Activated CD4-positive, alpha-beta memory T cell treated with anti-CD3 and anti-CD28 coated beads, Interleukin-2, amount 10 ng/mL, durations not matched to agents 7 days and 5 days (primary cell): ENCODE measurements at places on chromosomes 6 and 20. TPM values are rescaled to one million over a fixed set of nuclear protein-coding genes. Genes with fewer than 3 reads are reported as not detected.

Gene CAPN11
- total RNA-seq = 0.13 TPM

Gene KHDC1L
- 0.58 TPM for total RNA-seq

Gene ENPP5
- total RNA-seq = not detected

Gene MUC22
- total RNA-seq = not detected

Gene ABHD16B
- total RNA-seq = not detected

Gene RIPPLY2
- not detected for total RNA-seq

Gene CPNE1
- 239 TPM for total RNA-seq

Gene CCN6
- not detected for total RNA-seq

Gene CRISP2
- not detected for total RNA-seq

Gene SIRPB1
- 7.1 TPM for total RNA-seq

Gene CST4
- total RNA-seq = not detected

Gene KCNK15
- not detected for total RNA-seq

Gene EDN1
- total RNA-seq = not detected

Gene LPIN3
- total RNA-seq = 0.68 TPM

GRCh38 chr6:139447656-139447975 is 73.2 kb upstream of the CITED2 start:
- no peak for DNase-seq

GRCh38 chr6:50714487-50715379 is 1.4 kb downstream of the TFAP2D start:
- DNase-seq = no peak

DNA sequence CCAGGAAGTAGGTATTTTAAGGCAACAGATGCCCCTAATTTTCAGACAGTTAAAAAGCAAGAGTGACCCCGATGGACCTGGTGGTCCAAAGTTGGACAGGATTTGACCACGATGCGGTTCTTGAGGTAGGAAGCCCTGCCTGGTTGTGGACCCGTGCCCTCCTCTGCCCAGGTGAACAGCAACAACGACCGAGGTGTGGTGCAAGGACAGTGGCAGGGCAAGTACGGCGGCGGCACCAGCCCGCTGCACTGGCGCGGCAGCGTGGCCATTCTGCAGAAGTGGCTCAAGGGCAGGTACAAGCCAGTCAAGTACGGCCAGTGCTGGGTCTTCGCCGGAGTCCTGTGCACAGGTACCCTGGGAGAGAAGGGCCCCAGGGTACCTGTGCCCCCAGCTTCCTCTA is 18.7 kb downstream of the TGM6 start:
- DNase-seq = no peak

- DNase-seq = no peak
These were observed 1.1 kb downstream of the SLC44A4 start for GRCh38 chr6:31877651-31878161.

DNA sequence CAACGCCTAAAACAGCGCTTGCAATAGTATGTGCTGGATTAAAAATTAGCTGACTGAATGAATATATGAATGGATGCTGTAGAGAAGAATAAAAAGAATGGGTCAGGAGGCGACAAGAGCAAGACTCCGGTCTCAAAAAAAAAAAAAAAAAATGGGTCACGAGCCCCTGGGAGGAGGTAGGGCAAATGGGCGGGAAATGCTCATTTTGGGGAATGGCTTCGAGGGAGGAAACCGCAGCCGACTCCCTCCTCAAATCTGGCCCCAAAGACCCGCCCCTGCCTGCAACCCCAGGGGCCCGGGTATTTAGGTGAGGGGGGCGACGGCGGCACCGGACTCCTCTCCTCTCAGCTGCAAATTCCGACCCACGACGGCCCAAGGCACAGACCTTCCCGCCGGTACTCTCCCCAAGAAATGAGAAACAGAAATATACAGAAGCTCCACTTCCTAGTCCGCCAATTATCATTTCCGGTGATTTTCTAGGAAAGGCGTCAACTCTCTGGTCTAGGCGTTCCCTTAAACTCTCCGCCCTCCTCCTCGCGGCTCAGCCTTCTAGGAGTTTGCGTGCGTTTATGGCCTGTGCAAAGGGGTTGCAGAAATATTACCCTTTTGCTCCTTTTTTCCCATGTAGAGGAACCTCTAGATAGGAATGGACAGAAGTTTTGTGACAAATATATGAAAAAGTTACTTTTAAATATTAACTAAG is at the start of gene ZNF311:
Gene ZNF311 (minus strand): TSS at position 133 of the 703 bp plus-strand sequence. CDS start 1,361 bp downstream, outside the sequence.
- DNase-seq = peak; percentile 61

GRCh38 chr6:150640556-150641209 is 41.0 kb downstream of the PLEKHG1 start:
- DNase-seq = no peak

- no peak for DNase-seq
These were observed 37.5 kb downstream of the LAMA4 start for GRCh38 chr6:112216662-112217551.

- no peak for DNase-seq
These were observed 91.4 kb downstream of the THBS2 start for GRCh38 chr6:169162249-169162648.

- DNase-seq = peak; percentile 31
These were observed 2.7 kb downstream of the KCNS1 start for GRCh38 chr20:45098103-45098773.

- DNase-seq = peak; percentile 42
These were observed 68.5 kb downstream of the MRPL14 start for GRCh38 chr6:44058617-44059358.

DNA sequence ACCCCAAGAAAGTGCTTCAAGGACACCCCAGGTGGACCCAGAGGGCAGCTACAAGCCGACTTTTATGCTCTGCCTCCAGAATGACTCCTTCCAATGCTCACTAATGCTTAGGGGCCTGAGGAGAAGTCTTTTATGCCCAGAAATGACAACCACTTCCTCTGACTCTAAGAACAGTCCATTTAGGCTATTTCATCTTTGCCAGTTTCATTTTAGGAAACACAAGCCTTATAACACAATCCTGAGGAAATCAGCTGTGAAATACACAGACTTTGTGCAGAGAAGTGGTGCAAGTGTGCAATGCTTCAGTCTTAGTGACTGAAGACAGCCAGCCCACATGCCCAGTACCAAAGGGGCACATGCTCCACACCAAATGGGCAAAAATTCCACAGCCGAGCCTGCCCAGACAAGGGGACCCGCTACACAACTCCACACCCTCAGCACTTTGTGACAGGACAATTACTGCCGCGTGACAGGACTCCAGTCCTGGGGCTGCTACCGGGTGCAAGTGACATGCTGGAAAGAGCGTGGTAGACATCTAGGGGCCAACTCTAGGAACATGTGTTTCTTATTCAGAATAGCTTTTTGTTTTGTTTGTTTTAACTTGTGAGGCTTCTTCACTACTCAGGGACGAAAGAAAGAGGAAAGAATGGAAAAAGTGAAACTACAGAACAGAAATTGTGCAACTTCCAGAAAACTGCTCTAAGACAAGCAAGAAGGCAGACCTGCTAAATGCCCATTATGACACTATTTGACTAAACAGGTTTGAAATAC is 28.2 kb upstream of the PLAGL1 start:
- DNase-seq = no peak

DNA sequence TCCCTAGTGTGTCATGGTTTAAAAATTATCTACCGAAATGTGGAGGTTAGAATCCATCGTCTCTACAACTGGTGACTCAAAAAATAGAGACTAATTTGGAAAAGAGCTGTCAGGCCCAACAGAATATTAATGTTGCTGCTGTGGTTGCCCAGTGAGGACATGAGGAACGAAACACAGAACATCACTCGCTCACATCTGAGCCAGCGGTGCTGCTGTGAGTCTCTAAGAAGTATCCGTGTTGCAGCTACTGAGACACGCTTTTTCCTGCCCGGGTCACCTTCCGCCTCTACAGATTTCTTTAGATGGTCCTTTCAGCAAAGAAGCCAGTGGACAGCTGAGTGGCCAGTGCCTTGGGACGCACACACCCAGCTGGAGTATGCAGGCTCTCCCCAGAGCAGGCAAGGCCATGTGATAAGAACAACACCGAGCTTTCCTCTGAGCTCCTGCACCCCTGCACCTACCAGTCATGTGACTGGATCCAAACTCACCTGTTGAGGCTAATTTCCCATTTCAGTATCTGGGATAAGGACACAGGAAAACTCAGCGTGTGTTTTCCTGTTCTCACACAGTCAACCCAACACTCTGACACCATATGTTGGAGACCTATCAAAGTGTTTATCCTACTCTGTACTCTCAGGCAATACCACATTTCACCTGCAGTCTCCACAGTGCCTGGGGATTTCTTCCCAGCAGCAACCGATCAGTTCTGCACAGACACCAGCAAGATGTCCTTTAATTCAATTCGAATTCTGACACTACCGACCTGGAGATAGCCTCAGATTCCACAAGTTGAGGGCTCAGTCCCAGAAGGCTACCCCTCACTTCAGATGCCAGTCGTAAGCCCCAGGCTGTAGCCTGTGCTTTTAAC is 119.0 kb upstream of the RPS6KA2 start:
- no peak for DNase-seq

- no peak for DNase-seq
These were observed 186.1 kb downstream of the UNC5CL start for GRCh38 chr6:40852779-40853373.

DNA sequence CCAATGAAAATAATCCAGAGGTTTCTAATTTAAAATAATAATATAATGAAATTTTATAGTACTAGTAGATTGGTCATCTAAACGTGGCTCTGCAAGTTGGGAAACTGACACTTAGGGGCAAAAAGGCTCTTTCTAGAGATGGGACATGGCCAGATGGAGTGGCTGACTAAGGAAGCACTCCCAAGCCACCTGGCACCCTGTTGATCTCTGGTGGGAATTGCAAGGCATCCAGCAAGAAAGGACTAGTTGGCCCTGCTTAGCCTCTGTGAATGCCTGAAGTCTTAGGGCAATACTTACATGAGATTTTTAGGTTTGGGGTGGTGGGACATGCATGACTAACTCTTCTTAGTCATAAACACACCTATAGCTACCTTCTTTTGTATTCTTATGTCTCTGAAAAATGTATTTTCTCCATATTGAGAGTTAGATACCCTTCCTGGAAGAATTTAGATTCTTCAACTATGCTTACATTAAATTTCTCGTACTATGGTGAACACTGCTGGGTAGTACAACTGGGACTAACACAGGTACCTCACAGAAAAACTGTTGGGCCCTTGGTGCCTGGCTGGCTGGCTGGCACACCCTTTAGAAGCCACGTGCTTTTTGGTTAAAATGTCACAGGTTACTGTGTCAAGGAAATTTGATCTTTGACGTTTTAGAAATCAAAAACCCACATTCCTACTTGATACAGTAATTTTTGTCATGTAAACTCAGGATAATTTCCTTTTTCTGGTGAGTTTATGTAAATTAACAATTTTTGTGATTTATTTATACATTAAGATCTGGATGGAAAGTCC is 25.0 kb upstream of the SH3BGRL2 start:
- no peak for DNase-seq

- no peak for DNase-seq
These were observed 15.4 kb upstream of the TMEM30A start for GRCh38 chr6:75299801-75300530.

- DNase-seq = no peak
These were observed 108.4 kb upstream of the SLC22A23 start for GRCh38 chr6:3565291-3565690.

- no peak for DNase-seq
These were observed 398.3 kb downstream of the UTRN start for GRCh38 chr6:144683216-144684070.

- DNase-seq = no peak
These were observed 157.5 kb downstream of the BMP7 start for GRCh38 chr20:57108742-57109570.

DNA sequence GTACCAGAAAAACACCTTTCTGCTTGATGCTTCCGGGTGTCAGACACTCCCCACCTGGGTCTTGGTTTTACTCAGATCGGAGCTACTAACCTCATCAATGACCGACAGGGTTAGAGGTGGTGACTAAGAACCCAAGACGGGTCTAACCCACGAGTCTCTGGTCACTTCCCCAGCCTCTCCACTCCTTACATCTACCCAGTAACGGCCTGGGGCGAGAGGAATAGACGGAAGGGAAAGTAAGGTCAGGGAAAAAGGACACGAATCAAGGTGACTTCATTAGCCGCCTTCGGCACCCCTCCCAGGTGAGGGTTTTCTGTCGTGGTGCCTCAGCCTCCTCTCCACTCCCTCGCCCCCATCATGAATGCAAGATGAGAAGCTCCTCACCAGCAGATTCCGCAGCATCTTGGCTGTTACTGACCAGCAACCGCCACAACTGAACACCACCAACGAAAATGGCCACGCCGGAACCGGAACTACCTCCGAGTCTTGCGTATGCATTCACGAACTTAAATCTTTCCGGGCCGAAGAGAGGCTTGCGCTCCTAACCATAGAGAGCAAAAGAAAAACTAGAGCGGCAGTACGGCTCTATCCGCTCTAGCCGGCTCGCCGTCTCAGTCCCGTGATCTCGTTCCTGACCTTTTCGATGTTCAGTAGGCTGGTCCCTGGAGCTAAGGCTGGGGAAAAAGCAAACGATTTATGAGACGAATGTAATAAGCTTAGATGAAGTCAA is at the start of gene COX7A2:
Gene COX7A2 (minus strand): TSS at position 469 of the 730 bp plus-strand sequence. CDS start 67 bp downstream, at position 402.
- DNase-seq = peak; percentile 90

DNA sequence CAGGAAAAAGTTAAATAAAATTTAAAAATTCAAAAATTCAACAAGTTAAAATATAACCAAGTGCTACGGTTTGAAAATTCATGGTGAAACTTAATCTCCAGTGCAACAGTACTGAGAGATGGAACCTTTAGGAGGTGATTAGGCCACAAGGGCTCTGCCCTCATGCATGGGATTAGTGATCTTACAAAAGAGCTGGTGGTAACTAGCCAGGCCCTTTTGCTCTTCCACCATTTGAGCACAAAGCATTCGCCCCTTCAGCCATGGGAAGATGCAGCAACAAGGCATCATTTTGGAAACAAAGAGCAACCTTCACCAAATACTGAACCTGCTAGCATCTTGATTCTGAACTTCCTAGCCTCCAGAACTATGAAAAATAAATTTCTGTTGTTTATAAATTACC is 80.9 kb downstream of the RNGTT start:
- no peak for DNase-seq
